ENCODE measurements at places on chromosomes 1 and 21. TPM values are rescaled to one million over a fixed set of nuclear protein-coding genes. Genes with fewer than 3 reads are reported as not detected.

DNA sequence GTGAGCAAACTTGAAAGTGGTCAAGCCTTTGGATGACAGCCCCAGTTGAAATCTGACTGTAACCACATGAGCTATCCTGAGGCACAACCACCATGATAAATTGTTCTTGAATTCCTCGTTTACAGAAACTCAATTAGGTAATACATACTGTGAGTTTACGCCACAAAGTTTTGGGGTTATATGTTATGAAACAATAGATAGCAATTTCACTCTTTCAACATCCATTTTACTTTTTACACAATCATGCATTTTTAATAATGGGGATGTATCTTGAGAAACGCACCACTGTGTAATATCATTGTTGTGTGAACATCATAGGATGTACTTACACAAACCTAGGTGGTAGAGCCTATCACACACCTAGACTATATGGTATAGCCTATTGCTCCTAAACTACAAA, 35.4 kb downstream of the OR2C3 start:
- DNase-seq = no peak

- no peak for DNase-seq
Measured at GRCh38 chr1:3033040-3033789, 11.9 kb downstream of the ACTRT2 start.

DNA sequence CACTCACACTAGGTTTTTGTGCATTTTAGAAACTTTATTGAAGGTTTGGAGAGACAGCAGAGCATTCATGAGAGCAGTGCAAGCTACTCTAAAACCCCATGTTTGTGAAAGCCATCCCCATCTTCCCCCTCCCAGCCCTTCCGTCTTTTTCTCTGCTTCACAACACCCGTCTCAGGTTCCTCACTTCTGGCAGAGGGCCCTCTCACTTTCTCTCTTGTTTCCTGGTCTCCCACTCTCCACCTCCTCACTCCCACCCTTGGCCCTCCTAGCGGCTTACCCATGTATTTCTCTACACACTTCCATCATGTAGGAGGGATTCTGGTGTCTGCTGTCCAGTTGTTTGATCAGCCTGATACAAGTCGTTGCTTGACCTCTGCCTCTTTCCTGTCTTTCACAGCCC, 92.7 kb downstream of the LRRC8C start:
- DNase-seq = no peak

DNA sequence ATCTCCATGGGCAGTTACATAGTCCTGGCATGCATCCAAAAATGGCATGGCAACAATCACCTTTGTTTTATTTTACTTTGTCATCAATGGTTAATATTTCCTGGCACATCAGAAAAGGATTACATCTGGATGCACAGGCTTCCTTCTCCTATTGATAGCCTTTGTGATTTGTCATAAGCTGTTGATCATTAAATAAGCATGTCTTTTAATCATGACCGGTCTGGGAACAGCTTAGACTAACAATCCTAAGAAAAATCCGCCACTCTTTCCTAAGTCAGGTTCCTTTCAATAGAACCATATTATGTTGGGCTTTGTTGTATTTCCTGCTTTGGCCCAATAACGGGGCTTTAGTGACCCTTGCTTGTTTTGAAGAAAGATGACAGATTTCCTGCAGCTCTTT, 330.6 kb downstream of the DUSP10 start:
- DNase-seq = no peak

GRCh38 chr1:147283011-147283410, 40.5 kb downstream of the CHD1L start:
- no peak for DNase-seq

DNA sequence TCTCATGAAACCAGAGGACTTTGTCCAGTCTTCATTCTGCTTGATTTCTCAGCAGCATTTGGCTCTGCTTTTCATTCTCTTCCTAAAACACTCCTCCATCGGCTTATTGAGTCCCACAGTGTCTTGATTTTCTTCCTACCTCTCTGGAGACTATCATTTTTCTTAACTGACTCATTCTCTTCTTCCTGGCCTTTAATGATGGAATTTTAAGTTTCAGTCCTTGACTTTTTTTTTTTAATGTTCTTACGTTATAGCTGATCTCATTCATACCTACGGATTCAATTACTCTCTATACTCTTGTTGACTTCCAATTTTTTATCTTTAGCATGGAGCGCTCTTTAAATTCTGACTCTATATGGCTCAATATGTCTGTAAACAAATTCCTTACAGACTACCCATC, 111.1 kb downstream of the NEK7 start:
- DNase-seq = no peak

GRCh38 chr1:76083189-76083588, 8.6 kb downstream of the ST6GALNAC3 start:
- DNase-seq = no peak

DNA sequence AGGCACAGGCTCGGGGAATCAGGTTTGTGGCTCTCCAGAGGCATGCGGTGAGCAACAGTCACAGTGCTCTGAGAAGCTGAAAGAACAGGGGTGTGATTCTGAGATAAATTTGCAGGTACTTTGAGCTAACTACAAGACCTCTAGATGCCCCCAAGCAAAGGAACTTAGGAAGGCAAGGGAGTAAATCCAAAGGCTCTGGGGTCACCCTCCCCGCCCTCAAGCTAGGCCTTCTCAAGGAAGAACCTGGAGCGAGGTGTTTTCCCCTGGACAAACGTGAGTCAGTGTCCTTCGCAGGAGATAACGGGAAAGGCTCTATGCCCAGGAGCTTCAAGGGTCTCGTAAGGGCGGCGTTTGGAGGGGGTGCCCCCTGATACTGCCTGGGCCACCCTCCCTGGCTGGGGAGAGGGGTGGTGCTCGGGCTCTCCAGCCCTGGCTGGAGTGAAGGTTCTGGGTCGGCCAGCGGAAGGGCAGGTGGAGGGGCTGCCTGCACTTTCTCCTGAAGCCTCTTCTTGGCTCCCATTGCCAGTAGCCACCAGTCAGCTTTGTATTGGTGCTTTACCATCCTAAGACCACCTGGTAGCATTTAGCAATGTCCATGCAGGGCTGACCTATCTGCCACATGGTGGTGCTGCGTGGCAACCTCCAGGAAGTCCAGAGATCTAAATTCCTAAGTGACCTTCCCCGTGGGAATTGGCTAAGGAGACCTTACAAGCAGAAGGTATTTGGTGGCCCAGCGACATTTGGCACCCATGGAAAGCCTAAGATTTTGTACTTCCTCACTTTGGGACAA, 44.0 kb downstream of the GPR161 start:
- DNase-seq = peak; percentile 17

GRCh38 chr1:215113776-215114153, 31.2 kb downstream of the KCNK2 start:
- no peak for DNase-seq

SMIM11 gene
- 9.7 TPM for total RNA-seq

DENND2C gene
- 31.5 TPM for total RNA-seq
